Fibroblast of upper back skin (primary cell): ENCODE measurements at places on chromosomes 1 and 21.

GRCh38 chr1:200530623-200531261 is 89.8 kb downstream of the KIF14 start:
- DNase-seq: no peak

DNA sequence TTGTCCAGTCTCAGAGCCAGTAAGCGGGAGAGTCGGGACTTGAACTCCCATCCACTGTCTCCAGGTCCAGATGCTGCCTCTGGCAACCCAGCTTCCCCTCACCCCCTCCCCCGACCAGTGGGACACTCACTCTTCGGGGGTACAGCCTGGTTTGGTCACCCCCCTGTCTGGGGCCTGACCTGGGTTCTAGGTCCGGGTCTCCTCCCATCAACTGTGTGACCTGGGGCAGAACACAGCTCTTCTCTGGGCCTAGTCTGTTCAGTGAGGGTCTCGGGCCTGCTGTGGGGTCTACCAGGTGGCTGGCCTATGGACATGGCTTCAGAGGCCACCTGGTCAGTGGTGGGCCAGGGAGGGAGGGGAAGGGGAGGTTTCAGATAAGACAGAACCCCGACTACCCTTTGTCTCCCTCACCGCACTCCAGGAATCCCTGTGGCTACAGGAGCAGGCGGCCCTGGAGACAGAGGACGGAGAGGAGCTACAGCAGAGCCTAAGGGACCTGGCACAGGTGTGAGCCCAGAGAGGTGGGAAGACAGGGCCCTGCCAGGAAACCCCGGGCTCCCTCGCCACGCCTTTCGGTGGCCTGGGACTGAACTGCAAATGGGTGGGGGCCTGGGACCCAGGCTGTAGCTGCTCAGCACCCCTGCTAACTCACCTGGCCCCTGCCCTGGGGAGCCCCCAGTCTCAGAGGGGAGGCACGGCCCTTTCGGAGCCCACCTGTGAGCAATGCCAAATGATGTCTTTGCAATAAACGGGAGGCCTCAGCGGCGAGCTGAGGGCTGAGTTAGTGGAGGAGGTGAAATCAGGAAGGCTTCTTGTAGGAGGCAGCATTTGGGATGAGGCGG is 4.1 kb upstream of the NBPF3 start:
- DNase-seq: no peak

DNA sequence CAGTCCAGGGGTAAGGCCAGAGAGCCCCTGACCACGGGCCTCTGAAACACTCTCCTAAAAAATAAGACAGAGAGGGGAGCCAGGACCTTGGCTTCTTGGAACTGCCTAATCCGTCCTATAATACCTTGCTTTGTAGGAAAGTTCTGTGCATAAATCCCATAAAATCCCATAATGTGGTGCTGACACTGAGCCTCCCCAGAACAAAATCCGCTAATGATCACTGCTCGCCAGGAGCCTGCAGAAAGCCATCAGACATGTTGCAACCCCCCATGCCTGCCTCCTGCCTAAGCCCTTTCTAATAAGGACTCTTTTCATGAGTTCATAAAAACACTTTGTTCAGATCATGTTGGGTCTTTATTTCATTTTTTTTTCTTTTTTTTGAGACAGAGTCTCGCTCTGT is 9.3 kb upstream of the DHRS3 start:
- DNase-seq: no peak

DNA sequence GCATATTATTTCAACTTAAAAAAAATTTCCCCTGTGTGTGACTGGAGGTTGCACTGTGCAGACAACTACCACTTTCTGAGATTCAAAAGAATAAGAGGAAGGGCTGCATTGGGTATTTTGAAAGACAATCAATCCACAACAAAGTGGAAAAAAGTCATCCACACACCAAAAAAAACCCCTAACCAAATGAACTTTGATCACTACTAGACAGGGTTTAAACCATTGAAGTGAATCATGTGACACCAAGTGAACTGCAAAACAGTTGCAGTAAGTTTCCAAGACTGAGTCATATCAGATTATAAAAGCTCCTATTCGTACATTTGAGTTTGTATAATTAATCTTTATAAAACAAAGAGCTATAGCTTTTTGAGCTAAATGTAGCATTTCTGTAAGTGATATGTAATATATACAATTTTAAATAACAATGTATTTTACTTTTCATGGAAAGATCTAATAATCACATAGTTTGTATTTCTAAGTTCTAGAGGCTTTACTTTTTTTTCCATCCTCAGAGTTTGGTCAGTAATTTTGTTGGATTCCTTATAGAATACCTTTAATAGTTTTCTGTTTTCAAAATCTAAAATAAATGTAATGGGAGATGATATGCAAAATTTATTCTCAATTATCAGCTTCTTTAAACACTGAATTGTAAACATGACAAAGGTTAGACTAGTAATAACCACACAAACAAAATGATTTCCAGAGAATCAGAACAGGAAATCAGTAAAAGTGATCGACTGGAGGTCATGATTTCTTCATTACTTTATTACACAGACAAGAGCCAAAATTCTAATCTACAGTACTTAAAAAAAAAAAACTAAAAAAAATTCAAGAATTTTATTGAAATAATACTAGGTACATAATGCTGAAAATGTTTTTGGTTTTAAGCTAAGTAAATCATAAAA is 50.5 kb upstream of the GFI1 start:
- DNase-seq: peak; percentile 11

- DNase-seq: peak; percentile 94
Observed at GRCh38 chr1:26275580-26276431, 4.1 kb upstream of the SH3BGRL3 start.
